ENCODE measurements at places on chromosomes 16 and 17.
A peak's percentile ranks its signal among the peaks of the same experiment; 100 is the strongest.

DNA sequence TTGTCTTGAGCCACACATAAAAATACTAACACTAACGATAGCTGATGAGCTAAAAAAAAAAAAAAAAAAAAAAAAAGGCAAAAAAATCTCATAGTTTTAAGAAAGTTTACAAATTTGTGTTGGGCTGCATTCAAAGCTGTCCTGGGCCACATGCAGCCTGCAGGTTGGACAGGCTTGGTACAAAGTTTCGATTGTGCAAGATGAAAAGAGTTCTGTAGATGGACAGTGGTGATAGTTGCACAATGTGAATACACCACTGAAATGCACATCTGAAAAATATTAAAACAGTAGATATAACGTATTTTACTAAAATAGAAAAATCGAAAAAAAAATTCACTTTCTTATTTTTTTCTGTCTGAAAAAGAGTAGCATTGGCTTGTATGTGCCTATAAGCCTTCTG, 42.9 kb downstream of the AMFR start:
- no peak for DNase-seq

GRCh38 chr16:19735074-19735867, 17.2 kb downstream of the IQCK start:
- DNase-seq: no peak

- DNase-seq: peak; percentile 42
These were observed 17.9 kb downstream of the CASKIN1 start for GRCh38 chr16:2178321-2179106.

DNA sequence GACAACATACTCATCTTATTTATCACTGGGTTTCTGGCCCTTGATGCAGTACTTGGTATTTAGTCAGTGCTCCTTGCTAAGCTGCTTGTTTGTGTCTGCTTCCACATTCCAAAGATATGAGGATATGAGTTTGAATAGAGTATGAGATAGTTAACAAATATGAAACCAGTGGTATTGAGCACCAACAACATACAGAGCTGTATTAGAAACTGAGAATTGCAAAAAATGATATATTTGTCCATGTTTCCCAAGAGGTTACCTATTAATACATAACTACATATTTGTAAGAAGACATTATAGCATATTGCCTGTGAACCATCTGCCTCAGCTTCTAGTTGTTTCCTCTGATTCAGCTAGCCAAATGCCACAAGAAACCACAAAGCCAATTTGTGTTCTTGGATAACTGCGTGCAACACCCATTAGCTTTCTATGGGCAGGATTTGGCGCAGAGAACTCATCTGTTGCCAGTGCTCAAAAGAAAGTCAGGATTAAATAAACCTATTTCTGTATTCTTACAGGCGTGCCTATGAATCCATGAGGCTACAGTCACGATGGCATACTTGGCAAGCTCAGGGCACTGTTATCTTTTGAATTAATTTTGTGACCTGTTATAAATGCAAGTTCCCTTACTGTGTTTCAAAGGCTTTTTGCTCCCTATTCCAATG, 194.4 kb downstream of the MAP2K6 start:
- DNase-seq: peak; percentile 95

DNA sequence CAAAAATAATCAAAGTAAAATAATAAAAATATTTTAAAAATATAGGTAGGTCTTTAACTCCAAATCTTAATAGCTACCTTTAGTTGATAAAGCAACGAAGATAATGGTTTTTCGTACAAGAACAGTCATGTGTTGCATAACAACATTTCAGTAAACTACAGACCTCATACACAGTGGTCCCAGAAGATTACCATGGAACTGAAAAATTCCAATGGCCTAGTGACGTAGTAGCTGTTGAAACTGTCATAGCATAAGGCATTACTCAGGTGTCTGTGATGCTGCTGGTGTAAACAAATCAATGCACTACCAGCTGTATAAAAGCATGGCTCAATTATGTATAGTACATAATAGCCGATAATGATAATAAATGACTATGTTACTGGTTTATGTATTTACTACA, 43.9 kb downstream of the CREBBP start:
- no peak for DNase-seq

GRCh38 chr16:35562471-35562870, 2103.1 kb downstream of the TP53TG3F start:
- DNase-seq: no peak

- DNase-seq: peak; percentile 11
These were observed 227.6 kb upstream of the ASIC2 start for GRCh38 chr17:33520426-33521330.

GRCh38 chr17:69335058-69335457, 8.1 kb upstream of the ABCA5 start:
- DNase-seq: peak; percentile 30

DNA sequence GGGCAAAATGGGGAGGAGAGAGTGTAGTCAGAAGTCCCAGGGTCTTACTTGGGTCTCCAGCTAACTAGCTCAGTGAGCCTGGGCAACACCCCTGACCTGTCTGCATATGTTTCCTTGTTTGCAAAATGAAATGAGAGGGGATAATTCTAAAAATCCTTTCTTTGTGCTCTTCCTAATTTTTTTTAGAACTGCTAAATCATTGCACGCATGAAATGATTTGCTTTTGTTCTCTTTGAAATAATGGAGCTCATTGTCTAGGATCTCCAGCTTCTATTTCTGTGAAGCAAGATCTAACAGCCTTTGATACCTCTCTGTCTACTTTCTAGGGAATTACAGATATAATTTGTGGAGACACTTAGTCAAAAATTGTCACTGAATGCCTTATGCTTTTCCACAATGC, 181.3 kb downstream of the CDH13 start:
- no peak for DNase-seq

DNA sequence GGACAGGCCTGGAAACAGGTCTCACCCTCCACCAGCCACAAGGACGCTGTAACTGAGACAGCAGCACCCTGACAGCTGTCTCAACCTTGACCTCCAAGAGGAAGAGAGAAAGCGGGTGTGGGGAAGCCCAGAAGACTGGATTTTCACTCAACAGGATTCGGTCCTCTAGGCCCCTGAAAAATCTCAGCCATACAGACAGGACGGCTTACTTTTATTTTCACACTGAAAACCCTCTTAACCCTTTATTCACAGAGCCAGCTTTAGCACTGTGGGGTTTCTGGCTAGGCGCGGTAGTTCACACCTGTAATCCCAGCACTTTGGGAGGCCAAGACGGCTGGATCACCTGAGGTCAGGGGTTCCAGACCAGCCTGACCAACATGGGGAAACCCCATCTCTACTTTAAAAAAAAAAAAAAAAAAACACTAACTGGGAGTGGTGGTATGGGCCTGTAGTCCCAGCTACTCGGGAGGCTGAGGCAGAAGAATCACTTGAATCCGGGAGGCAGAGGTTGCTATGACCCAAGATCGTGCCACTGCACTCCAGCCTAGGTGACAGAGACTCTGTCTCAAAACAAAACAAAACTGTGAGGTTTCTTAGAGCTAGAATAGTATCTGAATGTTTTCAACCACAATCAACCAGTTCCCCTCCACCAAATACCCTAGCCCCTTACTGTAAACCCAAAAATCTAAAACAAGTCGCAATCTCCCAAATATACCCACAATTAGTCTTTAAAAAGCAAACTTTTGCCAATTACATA, 5.3 kb downstream of the ANKRD11 start:
- no peak for DNase-seq

- DNase-seq: peak; percentile 81
These were observed 16.3 kb upstream of the COX10 start for GRCh38 chr17:14052886-14053615.

DNA sequence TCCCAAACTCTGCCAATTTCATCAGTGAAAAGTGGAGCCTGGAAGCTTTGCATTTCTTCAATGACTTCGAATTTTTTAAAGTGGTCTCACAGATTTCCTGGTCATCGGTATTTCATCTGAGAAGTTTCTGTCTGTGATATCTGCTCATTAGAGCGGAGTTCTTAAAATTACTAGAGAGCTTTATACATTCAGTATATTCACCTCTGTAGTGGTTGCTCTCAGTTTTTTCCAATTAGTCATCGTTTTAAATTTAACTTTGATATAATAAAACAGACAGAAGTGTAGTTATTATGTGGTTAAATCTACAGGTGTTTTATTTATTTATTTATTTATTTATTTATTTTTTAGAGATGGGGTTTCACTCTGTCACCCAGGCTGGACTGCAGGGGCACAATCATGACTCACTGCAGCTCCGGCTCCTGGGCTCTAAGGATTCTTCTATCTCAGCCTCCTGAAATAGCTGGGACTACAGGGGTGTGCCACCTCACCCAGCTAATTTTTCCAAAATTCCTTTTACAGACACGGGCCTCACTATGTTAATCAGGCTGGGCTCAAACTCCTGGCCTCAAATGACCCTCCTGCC, 16.0 kb downstream of the ARHGAP17 start:
- DNase-seq: no peak

GRCh38 chr16:70416748-70417616, 21.9 kb downstream of the ST3GAL2 start:
- no peak for DNase-seq

DNA sequence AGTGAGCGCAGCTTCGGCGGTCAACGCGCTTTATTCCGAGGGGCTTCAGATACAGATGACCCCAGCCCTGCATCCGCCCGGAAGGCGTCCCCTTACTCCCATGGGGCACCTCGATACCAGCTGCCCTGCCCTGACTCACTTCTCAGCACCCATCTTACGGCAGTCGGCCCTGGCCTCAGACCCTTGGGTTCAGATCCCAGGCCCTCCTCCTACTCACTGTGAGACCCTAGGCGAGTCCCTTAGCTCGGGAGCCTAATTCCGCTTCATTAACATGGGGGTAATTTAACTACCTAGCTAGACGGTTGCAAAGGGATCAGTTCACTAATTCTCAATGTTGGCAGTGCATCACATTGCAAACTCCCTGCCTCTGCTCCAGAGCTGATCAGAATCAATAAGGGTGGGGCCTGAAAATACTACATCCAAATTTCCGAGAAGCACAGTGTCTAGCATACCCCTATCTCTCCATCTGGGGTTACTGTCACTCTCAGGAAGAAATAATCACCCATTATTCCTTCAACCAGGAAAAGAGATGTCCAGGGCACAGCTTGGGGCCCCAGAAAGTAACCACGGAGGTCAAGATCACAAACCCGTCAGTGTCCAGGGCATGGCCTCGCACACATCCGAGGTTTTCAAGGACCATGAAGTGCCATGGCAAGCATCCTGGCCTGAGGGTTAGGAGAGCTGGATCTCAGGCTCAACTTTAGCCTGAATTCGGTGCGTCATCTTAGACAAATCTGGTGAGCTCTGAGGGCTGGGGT, 415 bp upstream of the FLOT2 start:
- no peak for DNase-seq

DNA sequence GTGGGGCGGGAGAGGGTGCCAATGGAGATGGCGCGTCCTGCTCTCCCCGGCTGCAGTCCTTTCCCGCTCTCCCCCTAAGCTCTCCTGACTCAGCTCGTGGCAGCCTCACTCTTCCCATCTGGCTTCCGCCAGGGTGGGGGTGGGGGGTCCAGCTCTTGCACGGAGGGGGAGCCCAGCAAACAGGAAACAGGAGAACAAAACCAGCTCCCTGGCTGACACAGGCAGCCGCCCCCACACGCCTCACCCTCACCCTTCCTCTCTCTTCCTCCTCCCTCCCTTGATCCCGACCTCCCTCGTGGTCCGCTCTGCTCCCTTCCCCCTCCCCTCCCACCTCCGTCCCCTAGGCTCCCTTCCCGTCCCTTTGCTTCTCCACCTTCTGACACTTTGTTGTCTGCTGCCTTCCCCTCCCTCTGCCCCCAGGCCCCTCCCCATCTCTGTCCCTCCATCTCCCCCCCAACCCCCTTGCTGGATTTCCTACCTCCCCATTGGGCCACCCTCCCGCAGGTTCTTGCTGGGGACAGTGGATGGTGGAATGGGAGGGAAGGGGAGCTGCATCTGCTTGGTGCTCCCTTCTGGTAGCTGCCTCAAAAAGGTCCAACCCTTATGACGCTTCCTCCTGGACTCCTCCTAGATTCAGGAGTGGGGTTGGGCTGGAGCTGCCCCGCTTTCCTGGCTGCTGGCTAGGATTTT, 23.7 kb downstream of the ARHGAP23 start:
- peak; percentile 98 for DNase-seq

GRCh38 chr16:54935266-54935968, 4.8 kb downstream of the IRX5 start:
- DNase-seq: peak; percentile 18

DNA sequence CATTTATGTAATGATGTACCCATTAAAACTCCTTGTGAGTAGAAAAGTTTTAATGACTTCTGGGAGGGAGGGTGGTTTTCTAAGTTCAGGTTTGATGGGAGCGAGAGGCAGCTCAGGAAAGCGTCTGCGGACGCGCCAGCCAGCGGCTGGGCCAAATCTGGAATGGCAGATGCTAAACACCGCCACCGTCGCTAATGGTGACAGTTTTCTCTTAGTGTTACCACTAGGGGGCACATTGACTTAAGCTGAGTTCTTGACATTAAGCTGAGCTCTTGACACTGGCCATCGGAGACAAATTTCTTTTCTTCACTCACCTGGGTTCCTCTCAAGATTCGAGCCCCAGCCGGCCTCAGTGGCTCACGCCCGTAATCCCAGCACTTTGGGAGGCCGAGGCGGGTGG, 6.7 kb downstream of the TRPV1 start:
- no peak for DNase-seq

- no peak for DNase-seq
These were observed 85.8 kb downstream of the IRX5 start for GRCh38 chr16:55016515-55016914.

GRCh38 chr17:49067163-49067562, 65.4 kb upstream of the B4GALNT2 start:
- DNase-seq: no peak

DNA sequence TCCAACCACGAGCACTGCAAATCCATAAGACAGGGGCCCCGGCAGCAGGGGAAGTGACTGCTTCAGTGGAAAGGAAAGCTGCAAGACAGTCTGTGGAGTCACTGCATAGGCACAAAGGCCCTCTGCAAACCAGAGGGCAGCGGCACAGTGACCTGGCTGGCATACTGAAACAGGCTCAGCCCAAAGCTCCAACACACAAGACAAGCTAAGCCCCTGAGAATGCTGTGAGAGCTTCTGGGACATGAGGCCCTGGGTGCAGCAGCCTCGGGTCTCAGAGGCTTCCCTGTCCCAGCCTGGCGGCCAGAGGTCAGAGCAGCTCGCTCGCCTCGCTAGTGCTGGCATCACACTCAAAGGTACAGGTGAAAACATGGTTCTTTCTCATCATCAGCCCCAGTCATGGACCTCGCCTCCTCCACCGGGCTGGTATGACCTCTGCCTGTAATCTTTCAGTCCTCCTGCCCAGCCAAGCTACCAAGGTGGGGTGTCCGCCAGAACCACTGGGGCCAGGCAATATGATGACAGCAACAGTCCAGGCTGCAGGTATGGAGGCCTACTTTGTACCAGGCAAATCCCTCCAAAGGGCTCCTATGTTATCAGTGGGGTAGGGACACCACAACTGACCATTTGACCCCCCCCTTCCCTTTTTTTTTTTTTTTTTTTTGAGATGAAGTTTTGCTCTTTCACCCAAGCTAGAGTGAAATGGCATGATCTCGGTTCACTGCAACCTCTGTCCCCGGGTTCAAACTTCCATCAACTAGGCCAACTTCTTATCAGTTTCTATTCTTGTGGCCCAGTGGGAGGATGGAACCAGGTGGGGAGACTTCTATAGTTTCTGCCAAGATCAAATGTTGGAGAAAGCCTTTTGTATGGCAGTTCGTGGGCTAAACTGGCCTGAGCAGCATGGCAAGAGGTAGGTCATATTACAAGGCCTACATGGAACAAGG, 19.2 kb downstream of the ST3GAL2 start:
- no peak for DNase-seq

All from fibroblast of upper back skin (primary cell).